Fibroblast of skin of abdomen (primary cell): ENCODE measurements at places on chromosomes 3 and 15.

DNA sequence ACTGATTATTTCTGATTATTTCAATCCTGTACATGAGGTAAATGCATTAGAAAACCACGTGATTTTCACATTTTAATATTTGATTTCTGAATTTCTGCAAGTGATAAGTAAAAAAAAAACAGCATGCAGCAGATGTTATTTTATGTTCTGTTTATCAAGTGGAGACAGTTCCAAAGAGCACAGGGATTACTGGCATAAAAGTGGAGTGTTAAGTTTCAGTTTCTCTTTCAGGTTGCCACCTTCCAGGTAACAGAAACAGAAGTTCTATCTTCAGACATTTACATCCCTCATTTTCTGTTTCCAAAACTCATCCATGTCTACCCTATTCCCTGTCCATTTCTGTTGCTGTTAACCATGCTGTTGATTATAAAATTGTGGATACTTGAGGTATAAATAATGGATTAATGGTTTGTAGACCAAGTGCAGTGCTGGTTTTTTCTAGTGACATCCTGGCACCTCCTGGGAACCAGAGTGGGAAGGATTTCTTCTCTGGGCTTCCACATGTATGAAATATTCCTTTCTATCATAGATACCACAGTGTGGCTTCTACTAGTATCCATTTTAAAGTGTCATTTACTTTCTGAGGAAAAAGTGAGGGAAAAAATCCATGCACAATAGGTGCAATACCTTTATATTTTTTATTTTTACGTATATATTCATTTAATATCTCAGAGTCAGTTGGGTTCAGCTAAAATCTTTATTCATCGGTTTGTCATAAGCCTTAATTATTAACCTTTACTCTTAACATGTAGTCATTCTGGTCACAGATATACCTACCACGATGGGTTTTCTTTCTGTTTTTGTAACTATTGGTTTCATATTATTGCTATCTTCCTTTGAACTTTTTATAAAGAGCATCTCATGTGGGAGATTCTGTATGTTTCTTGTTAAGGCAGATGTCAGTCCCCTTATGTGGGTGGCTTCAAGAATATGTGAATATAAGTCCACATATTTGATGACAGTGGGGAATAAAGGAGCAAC lies 1010.0 kb downstream of the SQOR start:
- no peak for DNase-seq

- peak; percentile 66 for DNase-seq
Observed at GRCh38 chr3:190302212-190302867, 19.9 kb downstream of the CLDN1 start.

DNA sequence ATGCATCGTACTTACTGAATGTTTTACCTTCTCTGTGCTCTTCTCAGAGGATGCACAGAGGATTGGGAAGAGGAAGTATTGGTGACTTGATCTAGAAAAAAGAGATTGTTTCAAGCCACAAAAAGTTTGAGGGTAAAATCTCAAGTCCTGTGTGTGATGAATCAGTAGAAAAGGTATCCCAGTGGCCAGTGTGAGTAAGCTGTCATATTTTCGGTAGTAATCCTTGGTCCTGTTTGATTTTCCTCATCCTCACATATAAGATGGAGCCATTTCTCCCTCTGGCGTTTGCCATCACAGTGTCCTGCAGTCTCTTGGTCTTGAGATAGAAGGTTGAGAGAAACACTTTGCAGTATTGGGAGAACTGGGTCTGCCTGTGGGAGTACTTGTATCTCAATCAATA lies 166.8 kb downstream of the LPP start:
- peak; percentile 80 for DNase-seq

GRCh38 chr3:193946945-193947344 lies 189.0 kb upstream of the HES1 start:
- no peak for DNase-seq

- no peak for DNase-seq
Observed at GRCh38 chr15:36370051-36370730, 209.2 kb upstream of the CDIN1 start.

- no peak for DNase-seq
Observed at GRCh38 chr15:38216763-38217162, 35.9 kb upstream of the SPRED1 start.

DNA sequence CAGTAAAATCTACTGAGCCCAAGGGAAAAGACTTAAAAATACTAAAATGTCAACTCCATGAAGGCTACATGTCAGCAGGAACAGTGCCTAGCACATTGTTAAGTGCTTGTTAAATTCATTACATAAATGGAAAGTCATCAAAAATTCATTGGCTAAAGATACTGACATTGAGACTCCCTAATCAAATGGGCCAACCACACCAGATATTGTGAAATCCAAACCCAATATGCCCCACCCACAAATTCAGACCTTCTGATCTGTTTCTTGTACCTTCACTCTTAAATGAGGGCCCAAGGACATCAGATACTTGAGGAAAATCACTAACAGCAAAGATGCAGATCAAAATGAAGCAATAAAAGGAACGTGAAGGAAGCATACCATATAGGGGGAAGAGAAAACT lies 20.7 kb downstream of the MRPS22 start:
- no peak for DNase-seq
